ENCODE measurements at places on chromosomes 7 and 10.

- no peak for DNase-seq
Measured at GRCh38 chr7:143305423-143306070, 10.4 kb upstream of the CLCN1 start.

GRCh38 chr10:60652628-60653027, 125.7 kb upstream of the CDK1 start:
- DNase-seq = no peak

GRCh38 chr10:60496181-60496580, 106.5 kb upstream of the ANK3 start:
- DNase-seq = no peak

DNA sequence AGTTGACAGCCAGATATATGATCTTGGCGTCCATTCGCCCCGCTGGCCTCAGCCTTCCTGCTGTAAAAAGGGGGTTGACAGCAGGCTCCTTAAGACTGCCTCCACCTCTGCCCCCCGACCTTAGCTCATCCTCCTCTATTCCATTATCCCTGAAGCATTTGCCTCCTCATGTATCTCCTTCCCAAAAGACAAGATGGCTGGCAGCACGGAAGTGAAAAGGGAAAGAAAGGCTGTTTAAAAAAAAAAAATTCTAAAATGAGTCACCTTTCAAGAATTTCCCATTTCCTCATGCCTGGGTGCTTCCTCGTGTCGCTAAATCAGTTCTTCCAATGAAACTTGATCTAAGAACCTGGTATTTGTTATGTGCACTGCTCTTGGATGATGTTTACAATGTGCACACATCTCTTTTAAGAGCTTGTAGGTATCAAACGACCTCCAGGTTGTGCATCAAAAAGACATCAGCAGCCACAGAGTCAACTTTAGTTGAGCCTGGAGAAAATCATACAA, 1.7 kb downstream of the SCRN1 start:
- DNase-seq = no peak

- no peak for DNase-seq
Measured at GRCh38 chr10:115833119-115833518, 439.9 kb downstream of the GFRA1 start.

DNA sequence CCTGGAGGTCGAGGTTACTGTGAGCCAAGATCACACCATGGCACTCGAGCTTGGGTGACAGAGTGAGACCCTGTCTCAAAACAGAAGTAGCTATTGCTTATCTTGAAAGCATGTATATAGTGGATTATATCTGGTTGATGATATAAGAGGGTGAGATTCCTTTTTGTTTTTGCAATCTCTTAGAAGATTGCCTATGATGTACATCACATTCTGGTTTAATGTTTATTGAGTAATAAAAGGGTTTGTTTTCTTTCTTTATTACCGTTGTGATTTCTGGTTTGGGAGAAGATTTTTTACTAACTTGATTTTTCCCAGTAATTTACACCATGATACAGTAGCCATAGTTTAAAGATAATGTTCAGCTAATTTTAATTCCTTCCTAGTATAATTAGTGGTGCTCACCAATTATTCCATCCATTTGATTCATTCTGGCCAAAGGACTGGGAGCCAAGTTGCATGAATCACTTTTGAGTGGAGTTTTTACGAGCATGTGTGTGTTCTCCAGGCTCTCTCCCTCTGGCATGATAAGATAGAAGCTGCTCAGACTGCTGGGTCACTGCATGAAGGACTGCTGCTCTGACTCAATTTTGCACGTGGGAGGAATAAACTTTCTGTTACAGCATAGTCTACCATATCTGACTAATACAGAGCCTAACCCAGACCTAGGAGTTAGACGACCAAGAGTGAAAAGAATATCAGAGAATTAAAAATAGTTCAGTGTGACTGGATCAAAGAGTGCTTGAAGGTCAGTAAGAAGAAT, 13.5 kb upstream of the TSPAN13 start:
- DNase-seq = no peak

DNA sequence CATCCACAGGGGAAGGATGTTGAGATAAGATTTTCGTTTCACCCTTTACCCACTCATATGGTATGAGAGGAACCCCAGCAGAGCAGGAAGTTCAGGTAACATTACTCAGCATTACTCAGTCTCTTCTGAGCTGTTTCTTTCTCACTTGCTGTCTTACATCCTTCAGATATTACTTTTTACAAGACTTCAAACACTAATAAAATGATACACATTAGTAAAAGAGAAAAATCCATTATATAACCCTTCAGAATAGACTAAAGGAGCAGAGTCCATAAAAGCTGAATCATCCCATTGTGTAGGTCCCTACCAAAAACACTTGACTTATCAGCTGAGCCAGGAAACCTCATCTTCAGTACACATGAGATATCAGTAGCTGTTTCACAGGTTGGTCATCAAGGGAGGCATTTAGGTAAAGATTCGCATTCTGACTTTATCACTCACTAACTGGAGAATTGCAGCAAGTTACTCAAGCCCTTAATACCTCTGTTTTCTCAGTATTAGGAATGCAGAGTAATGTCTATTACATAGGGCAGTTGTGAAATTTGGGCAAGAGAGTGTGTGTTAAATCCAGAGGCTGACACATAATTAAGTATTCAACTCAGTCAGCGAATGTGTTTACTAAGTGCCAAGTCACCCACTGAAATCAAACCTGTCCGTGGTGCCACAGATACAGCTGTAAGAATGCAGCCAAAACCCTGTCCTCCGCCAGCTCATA, 44.7 kb downstream of the KLF6 start:
- no peak for DNase-seq

Data from D721Med (cell line).